Activated CD8-positive, alpha-beta memory T cell treated with anti-CD3 and anti-CD28 coated beads for 24 hours (primary cell): ENCODE measurements at places on chromosomes 5 and 9.

DNA sequence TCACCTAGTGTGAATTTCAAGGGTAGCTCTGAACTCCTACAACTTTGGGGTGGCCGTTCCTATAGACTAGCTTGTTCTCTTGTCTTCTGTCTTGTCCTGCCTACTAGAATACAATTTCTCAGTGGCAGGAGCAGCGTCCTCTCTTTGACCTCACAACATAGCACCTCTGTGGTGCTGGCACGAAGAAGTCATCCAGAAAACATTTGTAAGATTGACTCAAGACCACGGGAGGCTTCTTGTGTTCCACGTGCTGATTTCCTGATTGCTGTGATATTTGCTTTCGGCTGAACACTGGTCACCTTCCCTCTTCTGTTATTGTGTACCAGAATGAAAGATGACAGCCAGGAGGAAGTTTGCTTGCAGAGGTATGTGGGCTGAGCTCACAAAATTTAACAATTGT, 27.0 kb downstream of the SLC1A1 start:
- DNase-seq: no peak

- DNase-seq: no peak
These were observed 120.6 kb upstream of the NIPBL start for GRCh38 chr5:36755920-36756488.

- DNase-seq: no peak
These were observed 15.6 kb upstream of the EGFL7 start for GRCh38 chr9:136646827-136647711.

DNA sequence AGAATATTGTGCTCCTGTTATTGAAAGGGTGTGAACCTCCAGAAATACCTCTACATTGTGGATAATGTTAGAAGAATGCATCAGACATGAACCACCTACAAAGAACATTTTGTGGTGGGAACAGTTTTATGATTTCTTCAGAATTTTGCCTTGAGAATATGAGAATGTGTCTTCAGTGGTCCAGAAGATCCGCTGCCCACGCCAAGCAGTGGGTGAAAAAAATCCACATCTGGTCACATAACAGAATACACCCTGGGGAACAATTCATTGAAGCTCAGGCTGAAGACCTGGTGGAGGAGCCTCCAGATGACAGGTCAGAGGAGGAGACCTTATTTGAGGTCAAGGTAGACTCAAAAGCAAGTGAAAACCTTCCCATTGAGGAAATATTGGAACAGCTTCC, 69.1 kb downstream of the DEPDC1B start:
- no peak for DNase-seq

- DNase-seq: no peak
These were observed 9.5 kb downstream of the GDNF start for GRCh38 chr5:37830348-37830747.

GRCh38 chr9:92706218-92706940, 36.4 kb upstream of the IPPK start:
- no peak for DNase-seq

- no peak for DNase-seq
These were observed 78.4 kb upstream of the FSTL4 start for GRCh38 chr5:133690746-133691145.

- no peak for DNase-seq
These were observed 686.8 kb downstream of the KCTD16 start for GRCh38 chr5:144857454-144857853.

- DNase-seq: no peak
These were observed 346.9 kb upstream of the TLE4 start for GRCh38 chr9:79224672-79225433.

DNA sequence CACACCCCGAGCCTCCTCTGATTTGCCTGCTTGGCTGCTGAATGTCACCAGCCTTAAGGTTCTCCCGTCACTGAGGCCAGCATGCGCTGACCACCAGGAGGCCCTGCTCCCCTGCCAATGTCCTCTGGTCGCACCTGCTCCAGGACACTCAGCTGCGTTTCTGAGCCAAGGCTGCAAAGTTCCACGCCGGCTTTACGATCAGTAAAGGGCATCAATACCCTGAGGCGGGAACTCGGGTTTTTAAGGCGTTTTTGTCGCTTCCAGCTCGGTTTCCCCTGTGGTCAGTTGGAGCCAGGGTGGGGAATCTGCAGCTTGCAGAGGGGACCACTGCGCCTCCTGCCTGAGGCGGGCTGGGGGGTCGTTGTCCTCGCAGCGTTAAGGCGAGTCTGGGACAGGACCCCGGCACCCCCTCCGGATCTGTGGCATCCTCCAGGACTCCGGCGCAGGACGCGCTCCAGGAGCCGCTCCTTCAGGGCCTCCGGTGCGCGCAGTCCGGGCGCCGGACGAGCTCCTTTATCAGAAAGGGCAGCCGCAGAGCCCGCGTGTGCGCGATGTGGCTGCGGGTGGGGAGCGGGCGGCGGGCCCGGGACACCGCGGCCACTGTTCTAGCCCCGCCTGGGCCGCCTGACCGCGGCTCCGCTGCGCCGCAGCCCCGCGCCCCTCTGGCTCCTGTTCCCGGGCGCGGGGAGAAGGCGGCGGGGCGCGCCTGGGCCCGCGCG, 24.1 kb upstream of the FLT4 start:
- DNase-seq: no peak

- DNase-seq: no peak
These were observed 121.7 kb downstream of the GIN1 start for GRCh38 chr5:102998224-102998623.

DNA sequence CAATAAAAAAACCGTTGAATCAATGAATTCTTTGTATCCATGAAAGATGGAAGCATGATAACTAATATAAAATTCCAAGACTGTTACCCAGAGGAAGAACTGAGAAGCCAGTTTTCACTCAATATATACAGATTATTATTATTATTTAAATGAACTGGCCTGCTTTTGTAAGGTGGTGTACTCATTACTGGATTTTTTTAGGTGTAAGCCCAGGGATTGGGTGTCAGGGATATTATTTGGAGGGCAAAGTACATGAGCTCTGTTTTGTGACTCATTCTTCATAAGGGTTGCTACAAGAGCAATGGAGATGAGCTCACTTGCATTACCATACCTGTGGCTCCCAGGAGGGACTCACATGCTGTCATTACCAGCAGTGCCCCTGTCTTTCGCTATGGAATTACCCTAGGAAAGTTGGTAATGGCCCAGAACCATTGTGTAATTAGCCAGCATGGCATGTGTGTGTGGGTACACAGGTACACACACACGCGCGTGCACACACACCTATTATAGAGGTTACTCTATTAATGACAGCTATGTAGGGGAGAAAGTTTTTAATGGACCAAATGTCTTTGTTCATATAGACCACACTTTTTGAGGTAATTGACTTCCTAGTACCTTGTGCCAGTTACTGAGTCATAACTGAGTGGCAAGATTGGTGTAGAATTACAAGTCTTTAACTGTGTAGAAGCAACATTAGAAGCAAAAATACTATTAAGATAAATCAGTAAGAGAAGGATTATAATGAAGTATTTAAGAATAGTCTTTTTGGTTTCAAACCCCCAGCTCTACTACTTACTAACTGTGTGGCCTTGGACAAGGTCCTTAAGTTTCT, 143.4 kb downstream of the GDNF start:
- no peak for DNase-seq

DNA sequence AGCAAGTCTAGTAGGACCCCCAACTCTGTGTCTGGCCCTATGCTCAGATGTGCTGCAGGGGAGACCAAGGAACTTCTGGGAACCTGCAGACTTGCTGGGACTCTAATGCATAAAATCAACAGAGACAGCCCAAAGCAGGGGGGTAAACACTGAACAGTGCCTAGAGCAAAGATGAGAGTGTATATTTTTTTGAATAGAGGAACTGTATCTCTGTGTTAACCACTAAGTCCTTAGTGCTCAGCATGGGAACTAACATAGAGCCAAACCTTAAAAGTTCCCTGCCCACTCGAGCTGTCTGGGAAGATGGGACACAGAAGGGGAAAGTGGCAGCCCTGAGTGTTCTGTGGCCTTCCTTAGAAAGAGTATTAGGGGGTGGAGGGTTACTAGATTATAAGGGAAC, 51.9 kb downstream of the C5orf15 start:
- DNase-seq: no peak

- no peak for DNase-seq
These were observed 602.7 kb upstream of the ZNF608 start for GRCh38 chr5:125348936-125349831.

DNA sequence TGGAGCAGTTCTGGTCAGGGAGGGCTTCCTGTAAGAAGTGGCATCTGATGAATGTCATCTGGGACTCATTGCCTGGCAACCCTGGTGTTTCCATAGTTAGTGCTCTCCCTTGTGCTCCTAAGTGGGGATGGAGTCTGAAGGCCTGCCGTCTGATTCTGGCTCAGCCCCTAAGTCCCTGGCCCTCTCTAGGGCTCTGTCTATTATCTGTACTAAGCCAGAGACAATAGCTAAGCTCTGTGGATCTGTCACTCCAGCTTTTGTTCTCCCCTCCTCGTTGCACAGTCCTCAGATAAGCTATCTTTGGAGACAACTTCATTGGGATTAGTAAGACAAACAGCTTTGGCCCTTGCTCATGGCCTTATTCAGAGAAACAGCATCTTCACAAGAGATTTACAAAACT, 30.6 kb upstream of the TTC1 start:
- no peak for DNase-seq

DNA sequence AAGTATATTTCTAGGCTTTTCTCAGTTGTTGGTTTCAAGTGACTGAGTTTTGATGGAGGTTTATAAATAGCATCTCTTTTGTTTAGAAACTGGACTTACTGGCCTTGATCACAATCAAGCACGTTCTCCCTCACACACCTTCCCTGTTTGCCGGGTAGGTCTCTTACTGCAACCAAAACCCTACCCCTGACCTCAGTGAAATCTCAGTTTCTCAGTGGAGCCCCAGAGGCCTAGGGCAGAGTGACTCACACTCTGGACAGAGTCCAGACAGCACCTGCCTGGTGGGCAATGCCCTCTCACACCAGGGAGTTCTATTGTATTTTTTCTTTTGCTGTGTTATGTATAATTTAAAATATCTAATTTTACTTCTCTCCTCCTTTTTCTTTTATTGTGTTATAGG, 48.4 kb upstream of the EPB41L4B start:
- no peak for DNase-seq
